ENCODE measurements at places on chromosomes 5 and 9. TPM values are rescaled to one million over a fixed set of nuclear protein-coding genes. Genes with fewer than 3 reads are reported as not detected.

HAND1 gene
- total RNA-seq: not detected

ELL2 gene
- total RNA-seq: 20.2 TPM

GRCh38 chr9:74728176-74728575 is 159.5 kb downstream of the TRPM6 start:
- DNase-seq: no peak

DNA sequence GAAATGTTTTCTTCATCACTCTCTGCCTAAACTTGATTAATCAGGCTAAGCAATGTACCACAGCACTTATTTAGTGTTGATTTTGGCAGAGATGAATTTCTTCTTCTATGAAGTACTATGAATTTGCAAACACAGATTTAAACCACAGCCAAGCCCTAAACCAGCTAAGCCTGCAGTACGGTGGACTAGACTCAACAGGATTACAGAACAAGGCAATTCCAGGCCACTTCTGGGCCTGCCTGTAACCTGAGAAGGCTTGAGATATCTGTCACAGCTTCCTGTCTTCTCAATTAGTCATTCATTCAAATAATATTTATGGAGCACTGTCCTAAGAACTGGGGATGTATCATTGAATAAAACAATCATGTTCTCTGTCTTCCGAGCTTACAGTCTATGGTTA is 32.4 kb upstream of the CAST start:
- DNase-seq: peak; percentile 92

- peak; percentile 80 for DNase-seq
Observed at GRCh38 chr5:172420235-172420939, 33.9 kb downstream of the SH3PXD2B start.
